ENCODE measurements at places on chromosomes 2 and 18.

DNA sequence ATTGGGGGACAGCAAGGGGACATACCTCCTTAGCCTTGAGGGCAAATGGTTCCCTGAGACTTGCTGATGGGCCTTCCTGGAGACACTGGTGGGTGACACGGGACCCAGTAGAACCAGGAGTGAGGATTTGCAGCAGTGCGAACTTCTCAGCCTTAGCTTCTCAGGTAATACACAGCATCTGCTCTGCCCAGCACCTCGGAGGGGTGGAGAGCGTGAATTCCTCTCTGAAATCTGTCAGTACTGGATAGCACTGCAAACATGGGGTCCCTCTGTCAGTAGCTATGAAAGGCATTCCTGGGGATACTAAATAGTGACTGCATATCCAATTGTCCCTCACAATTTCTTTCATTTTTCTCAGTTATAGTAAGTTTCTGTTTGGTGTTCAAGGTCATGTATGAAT is 151.7 kb downstream of the GBX2 start:
- DNase-seq = no peak

DNA sequence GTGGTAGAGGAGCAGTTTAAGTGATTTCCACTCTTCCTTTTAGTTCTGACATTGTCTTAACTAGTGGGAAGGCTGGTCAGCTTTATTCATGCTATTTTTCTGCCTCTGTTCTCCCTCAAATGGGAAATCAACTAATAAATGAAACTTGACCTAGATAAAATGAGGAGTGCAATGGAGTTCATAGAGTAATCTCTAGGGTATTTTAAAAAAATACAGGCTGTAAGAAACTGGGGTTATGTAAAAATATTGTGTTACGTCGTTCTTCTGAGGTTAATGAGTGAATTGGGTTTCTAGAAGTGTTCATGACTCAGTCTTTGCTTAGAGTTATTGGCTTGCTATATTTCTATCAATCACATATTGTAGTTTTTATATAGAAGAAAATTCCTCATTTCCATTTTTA is 734.5 kb downstream of the MBD2 start:
- no peak for DNase-seq

DNA sequence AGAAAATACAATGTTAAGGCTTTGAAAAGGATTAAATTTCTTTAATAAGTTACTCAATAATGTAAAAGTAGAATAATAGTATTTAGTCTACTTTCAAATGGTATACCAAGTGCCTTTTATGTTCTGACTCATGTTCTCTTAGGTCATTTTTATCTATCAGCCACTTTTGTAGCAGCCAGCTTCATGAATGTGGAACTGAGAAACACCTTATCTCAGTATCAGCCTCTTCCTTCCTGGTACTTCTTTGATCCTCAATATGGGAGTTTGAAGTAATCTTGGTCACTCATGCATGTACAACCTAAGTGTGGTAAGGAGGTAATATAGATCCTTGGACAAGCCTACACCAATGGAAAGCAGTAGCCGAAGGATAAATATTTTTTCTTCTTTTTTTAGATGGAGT is 180.4 kb upstream of the NRXN1 start:
- DNase-seq = no peak

GRCh38 chr2:70790136-70790828 is at the start of gene FIGLA:
Gene FIGLA, minus strand, starts transcription at chr2:70790643. Its CDS starts 5 bp downstream, at chr2:70790638.
- no peak for DNase-seq

- DNase-seq = no peak
Observed at GRCh38 chr2:168981651-168982050, 49.5 kb downstream of the ABCB11 start.

DNA sequence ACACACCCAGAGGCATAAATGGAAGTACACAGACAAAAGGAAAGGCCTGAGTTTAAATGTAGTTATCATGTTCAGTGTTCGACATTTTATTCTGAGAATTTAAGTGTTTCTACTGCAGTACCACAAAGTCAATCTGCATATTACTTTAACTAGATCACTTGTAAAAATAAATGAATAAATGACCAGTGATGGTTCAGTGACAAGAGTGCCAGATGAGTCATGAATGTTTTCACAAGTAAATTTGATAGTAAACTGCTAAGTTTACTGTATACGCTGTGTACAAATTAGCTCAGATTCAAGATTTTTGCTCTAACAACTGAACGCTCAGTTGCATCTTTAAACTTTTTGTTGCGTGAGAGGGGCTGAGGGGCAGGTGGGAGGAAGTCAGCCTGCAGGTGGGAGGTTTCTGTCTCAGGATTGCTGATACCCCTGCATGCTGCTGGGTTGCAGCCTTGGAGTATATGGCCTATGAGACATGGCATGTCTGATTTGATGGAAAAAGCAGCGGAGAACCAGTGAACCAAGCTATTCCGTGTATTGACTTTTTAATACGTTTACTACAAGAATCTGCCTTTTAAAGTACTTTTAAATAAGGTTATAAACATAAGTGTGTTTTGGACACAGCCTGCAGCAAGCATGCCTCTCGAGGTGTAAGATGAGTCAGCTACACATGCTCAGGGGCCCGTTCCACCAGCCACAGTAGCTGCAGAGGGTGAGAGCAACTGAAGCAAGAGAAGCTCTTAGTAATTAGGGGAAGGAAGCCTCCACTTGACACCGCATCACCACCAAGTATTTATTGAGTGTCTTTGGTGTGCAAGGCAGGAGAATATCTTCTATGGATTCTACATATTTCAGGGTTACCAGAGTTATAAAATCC is 245.1 kb downstream of the NEDD4L start:
- DNase-seq = no peak

Measured in activated CD4-positive, alpha-beta T cell treated with anti-CD3 and anti-CD28 coated beads, Interleukin-2, amount 50 U/mL, for 48 hours (primary cell).